ENCODE measurements at places on chromosomes 3 and 15. TPM values are rescaled to one million over a fixed set of nuclear protein-coding genes. Genes with fewer than 3 reads are reported as not detected.

- DNase-seq = no peak
These were observed 16.4 kb upstream of the FURIN start for GRCh38 chr15:90851940-90852339.

Gene HGD
- total RNA-seq = 0.09 TPM

Gene EIF5A2
- 5.1 TPM for total RNA-seq

Gene CRABP1
- 69.1 TPM for total RNA-seq

DNA sequence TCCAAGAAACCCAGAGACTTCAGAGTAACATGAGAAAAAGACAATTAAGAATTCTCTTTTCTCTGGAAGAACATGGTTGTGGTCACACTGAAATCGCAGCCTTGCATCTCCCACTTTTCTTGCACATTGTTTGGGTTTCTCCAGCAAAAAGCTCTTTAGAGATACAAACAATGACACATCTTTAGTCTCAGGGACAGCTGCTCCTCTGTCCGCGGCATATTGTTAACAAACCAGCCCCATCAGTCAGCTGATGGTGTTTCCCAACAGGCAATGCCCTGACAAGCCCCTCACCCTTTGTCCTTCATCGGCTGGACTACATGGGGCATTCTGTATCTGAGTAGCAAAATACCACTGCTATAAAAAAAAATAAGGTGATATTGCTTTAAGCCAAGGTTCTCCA lies 53.4 kb downstream of the UMPS start:
- DNase-seq = no peak

GRCh38 chr3:171898192-171898591 lies 55.0 kb downstream of the TMEM212 start:
- no peak for DNase-seq

GRCh38 chr15:77456746-77457145 lies 36.1 kb downstream of the HMG20A start:
- DNase-seq = no peak

DNA sequence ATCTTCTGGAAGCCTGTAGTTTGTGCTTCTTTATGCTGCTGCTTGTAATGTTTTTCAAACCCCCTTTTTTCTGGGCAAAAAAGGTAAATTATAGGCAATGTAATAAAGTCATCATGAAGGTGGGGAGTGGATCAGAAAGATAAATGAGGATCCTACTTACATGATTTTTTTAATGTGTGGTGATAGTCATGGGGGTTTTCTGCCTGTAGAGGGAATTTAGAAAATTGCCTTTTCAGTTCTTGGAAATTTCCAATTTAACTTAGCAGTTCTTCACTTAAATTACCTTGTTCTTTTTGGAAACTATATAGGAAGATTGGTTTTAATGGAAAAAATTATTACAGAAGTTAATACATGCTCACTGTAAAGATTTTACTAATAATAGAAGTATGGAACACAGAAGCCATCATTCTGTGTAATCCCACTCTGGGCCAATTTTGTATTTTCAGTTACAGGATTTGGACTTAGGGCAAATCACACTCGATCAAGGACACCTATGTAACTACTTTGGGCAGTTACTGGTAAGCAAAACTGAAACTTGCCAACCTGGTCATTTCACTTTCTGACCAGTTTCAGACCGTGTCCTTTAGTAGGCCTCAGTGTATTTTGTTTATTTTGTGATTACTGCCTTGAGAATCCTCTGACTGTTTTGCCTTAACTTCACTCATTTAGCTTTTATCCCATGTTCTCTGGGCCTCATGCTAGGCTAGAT lies 10.5 kb upstream of the SCAANT1 start:
- no peak for DNase-seq

Gene EOMES
- total RNA-seq = 0.18 TPM

GRCh38 chr3:195113048-195113447 lies 157.9 kb downstream of the XXYLT1 start:
- DNase-seq = peak; percentile 82

DNA sequence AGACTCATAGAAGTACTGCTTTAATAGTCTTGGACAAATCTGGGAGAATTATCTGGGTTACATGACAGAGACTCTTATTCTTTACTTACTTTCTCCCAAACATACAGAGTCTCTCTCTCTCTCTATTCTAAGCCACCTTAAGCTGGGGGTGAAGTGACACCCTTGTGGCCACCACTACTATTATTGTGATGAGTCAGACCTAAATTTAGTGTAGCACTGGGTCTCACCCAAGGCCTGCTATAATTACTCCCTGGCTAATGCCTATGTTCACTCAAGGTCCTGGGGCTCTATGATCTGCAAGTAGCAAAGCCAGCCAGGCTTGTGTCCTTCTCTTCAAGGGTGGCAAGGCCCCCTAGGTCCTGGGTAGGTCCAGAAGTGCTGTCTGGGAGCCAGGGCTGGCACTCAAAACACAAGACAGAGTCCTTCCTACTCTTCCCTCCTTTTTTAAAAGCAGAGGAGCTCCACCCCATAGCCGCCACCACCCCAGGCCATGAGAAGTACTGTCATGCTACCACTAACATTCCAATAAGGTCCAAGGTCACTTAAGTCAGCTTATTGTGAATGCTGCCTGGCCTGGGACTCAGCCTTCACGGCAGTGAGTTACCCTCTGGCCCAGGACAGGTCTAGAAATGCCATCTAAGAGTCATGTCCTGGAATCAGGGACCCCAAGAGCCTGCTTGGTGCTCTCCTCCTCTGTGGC lies 183.6 kb downstream of the POLQ start:
- DNase-seq = no peak

DNA sequence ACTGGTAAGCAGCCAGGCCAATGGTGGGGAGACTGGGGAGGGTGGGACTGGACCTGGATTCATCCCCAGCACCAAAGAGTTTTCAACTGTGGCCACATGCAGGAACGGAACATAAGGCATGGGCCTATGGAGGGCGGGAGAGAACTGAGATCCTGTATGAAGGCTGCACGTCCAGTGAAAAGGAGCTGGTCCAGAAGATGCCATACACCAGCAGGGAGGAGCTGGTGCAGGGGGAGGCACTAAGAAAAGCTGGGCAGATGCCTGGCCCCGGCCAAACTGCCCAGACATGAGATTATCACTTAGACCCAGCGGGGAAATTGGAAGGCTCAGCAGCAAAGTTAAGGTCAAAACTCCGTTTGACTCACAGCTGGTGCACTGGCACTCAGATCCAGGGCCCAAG lies 58.1 kb upstream of the MCF2L2 start:
- no peak for DNase-seq

DNA sequence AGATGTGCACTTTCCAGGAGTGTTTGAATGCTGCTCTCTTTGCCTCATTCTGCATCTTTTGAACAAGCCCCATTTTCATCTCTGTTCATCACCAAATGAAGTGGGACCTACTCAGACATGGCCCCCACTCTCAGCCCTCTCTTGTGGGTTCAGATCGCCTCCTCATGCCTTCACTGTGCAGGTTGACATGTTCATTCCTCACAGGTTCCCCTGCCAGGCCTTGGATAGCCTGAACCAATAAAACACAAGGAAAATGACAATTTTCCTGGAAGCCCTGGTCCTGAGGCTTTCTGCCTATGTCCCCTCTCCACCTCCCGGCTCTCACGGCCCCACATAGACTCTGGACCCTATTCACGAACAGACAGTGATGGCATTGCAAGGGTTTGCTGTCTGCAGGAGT lies 17.7 kb downstream of the KLF15 start:
- DNase-seq = no peak

DNA sequence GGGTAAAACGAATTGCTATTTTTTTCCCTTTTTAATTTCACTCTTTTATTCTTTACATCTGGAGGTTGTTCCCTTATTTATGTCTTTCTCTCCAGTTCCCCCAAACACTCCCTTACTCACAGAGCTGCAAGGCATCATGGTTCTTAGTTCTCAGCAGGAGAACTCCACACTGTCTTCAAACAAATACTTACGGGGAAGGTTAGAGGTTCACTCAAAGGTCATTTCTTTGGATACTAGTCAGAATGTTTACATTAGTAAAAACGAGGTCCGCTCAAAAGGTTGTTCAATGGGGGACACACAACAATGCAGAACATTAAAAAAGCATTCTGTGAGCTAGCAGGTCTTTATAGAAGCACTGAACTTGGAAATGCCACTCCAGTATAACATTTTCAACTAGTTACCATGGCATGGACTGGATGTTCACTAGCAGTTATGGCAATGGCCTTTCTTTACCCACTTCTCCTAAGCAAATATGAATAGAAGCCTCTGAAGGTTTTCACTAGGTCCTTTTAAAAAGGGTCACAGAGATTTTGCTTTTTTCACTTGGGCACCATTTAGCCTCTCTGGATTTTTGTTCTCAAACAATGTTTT lies 201.7 kb downstream of the MEIS2 start:
- no peak for DNase-seq

DNA sequence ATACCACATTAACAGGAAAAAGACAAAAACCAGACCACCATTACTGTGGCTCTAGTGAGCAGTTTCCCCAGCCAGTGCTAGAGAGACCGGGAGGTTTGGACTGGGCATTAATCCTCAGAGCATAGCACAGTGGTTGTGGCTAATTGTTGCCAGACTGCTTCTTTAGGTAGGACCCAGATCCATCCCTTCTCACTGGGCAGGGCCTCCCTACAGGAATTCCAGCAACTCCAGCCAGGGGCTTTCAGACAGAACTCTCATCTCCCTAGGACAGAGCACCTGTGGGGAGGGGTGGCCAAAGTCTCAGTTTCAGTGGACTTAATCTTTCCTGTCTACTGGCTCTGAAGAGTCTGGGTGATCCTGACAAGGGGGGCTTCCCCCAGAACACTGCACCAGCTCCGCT lies 759.6 kb downstream of the SQOR start:
- DNase-seq = no peak

DNA sequence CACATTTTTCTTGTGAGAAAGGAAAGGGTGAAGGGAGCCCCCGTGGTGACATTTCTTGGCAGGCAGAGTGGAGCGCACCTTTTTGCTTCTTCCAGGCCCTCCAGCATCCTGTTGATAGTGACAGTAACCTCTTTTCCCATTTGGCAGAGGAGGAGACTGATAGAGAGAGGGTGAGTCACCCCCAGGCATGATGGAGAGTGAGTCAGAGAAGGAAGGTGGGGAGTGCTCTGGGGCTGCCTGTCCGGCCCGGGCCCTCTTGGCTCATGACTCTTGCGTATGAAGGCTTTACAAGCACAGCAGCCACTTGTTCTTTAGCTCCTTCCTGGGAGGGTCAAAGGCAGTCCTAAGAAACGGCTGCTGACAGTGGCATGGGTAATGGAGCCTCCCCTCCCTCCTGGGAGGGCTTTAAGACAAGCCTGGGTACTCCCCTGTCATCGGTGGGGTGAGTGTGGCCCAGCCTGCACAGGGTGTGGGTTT lies 16.0 kb downstream of the ANKRD63 start:
- no peak for DNase-seq

Gene CAPN3
- total RNA-seq = 207 TPM

GRCh38 chr15:65338366-65338765 lies 33.9 kb downstream of the RNU5B-1 start:
- DNase-seq = no peak

Gene NSUN3
- total RNA-seq = 10.1 TPM

DNA sequence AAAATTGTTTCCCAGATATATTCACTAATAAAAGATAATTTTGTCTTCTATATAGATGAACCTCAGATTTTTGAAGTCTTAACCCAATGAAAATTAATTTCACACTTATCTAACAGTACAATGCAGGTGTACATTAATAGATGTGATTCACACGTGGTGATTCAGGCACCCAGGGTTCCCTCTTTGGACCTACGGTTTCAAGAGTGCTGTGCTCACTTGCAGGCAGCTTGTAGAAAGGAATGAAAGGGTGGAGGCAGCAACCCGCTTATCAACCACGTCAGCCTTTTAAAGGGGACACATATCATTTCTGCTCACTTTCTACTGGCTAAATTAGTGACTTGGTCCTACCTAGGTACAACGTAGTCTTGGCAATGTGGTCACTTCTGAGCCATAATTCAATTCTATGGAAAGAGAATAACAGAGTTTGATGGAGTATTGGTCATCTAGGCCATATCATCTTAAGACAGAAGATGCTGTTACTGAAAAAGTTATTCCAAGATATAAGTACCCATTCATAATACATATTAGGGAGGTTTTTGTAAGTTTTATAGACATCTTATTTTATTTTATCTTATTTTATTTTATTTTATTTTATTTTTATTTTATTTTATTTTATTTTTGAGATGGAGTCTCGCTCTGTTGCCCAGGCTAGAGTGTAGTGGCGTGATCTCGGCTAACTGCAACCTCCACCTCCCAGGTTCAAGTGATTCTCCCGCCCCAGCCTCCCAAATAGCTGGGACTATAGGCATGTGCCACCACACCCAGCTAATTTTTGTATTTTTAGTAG lies 37.9 kb downstream of the ACP3 start:
- DNase-seq = no peak

DNA sequence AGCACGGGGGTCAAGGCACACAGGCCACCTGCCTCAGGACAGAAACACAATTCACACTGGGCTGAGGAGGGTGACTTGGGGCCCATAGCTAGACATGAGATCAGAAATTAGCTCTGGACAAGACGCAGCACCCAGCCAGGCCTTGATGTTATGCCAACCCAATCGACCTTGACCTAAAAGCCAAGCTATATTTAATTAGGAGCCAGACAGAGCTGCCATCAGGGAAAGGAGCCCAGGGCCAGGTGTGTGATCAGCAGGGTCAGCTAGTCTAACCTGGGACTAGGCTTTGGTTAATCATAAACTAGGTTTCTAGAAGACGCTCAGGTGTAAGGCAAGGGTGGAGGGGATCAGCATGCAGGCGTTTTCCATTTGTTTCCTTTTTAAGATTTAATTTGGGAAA lies 23.9 kb upstream of the SLC25A36 start:
- DNase-seq = no peak

DNA sequence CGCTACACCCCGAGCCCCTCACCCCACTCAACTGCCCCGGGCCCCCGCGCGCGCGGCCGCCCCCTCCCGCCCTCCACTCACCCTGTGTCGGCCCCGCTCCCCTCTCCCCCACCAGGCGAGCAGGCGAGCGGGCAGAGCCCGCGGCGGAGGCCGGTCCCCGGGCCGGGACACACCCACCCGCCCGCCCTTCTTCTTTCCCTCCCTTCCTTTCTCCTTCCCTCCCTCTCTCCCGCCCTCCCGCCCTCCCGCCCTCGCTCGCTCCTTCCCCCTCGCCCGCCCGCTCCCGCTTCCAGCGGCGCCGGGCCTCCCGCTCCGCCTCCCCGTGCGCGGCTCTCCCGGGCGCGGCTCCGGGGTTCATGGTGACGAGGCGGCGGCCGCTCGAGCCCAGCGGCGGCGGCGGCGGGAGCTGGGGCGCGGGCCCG lies at the start of gene CTDSPL:
Gene CTDSPL (plus strand): TSS at position 261 of the 422 bp plus-strand sequence. CDS start 320 bp downstream, outside the sequence.
- peak; percentile 86 for DNase-seq

DNA sequence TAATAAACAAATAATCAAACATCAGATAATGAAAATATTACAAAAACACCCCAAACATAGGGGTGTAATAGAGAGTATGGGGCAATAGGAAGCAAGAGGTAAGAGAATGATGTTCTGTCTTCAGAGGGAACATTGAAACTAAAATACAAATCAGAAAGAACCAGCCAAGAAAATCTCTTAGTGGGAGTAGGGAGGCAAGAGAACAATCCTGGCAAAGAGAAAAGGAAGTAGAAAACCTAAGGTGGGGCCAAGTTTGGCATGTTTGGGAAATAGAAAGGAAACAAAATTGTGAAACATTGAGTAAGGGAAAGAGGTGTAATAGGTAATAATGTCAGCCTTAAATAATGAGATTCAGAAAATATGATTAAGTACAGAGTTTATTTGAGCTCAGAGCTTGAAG lies 467.1 kb downstream of the RBMS3 start:
- DNase-seq = no peak

- DNase-seq = no peak
These were observed 43.9 kb upstream of the SMAD3 start for GRCh38 chr15:67021455-67021854.

Gene TRNT1
- 17.9 TPM for total RNA-seq

Gene SLC25A36
- total RNA-seq = 54.9 TPM

- no peak for DNase-seq
These were observed 678.4 kb downstream of the ROBO2 start for GRCh38 chr3:77718311-77718710.

Gene GRK7
- 0.04 TPM for total RNA-seq

Gene TMEM158
- total RNA-seq = 0.98 TPM
